ENCODE measurements at places on chromosomes 12 and 14.

- DNase-seq: no peak
Observed at GRCh38 chr12:22874151-22874550, 249.2 kb downstream of the ETNK1 start.

DNA sequence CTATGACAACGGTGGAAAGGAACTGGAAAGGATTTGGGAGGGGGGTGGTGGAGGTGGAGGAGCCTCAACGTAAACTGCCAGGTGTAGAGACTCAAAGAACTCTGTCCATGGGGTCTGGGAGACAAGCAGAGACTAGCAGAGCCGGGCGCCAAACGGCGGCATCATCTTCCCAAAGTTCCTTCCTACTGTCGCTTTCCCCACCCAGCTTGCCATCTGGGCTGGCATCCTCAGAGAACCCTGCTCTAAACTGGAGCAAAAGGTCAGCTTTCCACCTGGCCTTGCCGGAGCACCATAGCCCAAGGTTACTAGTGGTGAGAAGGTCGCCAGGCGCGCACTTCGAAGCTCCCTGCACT is 4.0 kb upstream of the IRF2BPL start:
- DNase-seq: no peak

DNA sequence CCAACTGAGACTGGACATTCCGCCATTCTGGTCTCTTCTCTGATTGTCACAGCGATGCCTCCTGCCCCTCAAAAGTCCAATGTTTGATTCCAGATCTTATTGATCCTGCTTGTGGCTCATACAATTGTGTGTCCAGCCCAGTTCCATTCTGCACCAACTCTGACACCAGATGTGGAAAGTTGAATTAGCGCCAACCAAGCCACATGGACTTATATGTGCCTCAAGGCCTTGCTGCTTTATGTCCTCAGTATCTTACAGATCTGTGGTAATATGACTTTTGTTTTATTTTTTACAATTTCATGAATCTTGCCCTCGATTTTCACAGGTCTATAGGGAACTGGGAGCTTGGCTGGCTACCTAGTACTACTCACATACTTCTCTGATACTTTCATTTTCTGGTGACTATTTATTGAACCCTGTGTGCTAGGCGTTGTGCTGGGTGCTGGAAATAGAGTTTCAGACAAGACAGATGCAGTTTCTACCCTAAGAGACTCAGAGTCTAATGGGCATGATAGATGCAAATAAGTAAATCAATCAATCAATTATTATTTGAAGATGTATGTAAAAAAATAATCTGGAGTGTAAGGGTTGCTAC is 472.0 kb downstream of the TMTC2 start:
- no peak for DNase-seq

- DNase-seq: peak; percentile 53
Observed at GRCh38 chr12:129614221-129614885, 289.5 kb downstream of the TMEM132D start.

DNA sequence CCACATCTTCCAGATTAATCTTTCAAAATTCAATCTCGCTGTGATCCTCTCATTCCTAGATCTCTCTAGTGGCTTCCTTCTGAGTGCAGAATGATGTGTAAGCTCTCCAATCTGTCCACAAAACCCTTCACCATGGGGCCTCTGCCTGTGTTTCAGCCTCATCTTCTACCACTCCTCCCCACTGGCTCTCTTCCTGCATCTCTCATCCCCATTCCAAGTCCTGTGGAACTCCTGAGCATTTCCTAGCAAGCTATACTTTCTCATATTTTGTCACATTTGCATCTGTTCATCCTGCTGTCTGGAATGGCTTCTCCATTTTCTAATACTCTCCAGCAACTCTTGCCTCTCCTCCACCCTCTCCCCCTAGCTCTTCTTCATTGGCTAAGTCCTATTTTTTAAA is 242.0 kb upstream of the DAAM1 start:
- no peak for DNase-seq

DNA sequence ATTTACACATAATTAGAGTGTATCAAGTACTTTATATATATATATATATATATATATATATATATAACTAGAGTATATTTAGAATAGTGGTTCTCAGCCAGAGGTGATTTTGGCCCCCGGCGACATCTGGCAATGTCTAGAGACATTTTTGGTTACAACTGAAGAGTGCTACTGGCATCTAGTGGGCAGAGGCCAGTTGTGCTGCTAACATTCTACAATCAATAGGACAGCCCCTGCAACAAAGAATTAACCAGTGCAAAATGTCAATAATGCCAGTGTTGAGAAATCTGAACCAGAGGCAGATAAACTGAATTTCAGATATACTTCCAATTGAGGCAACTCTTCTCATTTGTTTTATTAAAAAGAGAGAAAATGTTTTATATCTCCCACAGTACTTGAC is 8.9 kb downstream of the GTF2A1 start:
- peak; percentile 9 for DNase-seq

- DNase-seq: no peak
Observed at GRCh38 chr14:65575389-65575788, 162.9 kb downstream of the FUT8 start.

GRCh38 chr12:118188690-118189371 is 52.9 kb downstream of the PEBP1 start:
- no peak for DNase-seq

GRCh38 chr14:91115986-91116770 is 2.3 kb downstream of the DGLUCY start:
- DNase-seq: no peak

GRCh38 chr12:14883686-14884085 is 2.0 kb downstream of the MGP start:
- DNase-seq: no peak

DNA sequence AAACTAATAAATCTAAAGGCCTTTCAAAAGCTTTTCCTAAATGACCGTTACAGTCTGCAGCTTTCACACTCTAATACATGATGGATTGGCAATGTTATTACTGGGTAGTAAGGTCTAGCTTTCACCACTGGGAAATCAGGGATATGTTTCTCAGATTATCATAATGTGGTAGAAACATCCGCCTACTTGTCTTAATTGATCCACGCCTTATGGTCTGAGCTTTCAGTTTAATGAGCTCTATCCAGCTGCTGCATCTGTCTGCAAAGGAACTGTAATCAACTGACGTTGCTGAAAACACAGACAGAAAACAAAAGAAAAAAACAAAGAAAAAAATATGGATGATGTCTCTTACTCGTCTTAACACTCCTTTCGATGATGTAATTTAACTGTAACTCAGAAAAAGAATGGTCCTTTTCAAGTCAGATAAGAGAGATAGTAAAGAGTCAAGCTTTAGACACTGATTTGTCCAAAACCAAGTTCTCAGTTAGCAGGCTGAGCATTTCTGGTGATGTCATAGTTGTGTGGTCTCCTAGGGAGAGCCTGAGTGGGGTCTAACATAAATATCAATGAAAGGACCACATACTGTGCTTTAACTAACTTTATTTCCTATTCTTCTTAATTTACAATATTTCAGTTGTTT is 85.9 kb downstream of the C2CD5 start:
- DNase-seq: no peak

DNA sequence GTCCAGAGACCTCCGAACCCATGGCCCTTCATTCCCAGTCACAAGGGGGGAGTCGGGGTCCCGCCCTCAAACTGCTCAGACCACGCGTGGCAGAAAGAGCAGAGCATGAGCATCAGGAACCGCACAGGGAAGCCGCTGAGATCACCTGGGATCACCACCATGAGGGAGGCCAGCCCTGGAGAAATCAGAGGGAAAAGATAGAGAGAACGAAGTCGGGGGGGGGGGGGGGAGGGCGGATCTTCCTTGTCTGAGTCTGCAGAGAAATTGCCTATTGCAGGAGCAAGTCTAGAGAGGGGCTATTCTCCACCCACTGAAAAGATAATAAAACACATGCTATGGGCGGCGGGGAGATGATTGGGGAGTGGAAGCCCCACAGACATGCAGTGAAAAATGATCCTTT is 884 bp upstream of the TMEM132C start:
- DNase-seq: no peak

GRCh38 chr12:11771356-11771755 is 121.9 kb downstream of the ETV6 start:
- no peak for DNase-seq

GRCh38 chr12:115956659-115957058 is 320.8 kb downstream of the MED13L start:
- no peak for DNase-seq

GRCh38 chr14:102667703-102668102 is 75.3 kb downstream of the RCOR1 start:
- DNase-seq: no peak

DNA sequence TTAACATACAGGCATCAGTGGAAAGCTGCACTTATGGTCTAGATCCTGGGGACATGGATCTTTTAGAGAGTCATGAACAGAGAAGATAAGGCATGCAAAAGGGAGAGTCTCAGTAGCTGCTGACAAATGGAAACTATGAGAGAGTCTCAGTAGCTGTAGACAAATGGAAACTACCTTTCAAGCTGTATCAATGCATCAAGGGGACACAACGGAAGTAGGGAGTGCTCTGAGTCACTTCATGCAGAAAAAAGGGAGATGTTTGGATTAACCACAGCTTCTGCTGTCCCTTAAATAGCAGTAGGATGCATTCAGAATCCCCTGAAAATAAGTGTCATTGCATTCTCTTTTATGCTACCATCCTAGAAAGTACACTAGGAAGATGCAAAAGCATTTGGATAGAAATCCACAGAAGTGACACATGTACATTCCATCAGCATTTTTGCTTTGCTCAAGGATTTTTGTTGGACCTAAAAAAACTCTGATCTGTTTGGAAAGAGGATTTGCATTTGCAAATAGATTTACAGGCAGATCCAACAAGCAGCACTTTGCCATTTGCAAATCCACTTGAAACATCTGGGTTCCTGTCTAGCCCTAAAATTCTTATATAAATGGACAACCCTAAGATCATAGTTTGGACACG is 227.5 kb upstream of the LMO3 start:
- DNase-seq: no peak

- DNase-seq: no peak
Observed at GRCh38 chr12:111180426-111181142, 188.3 kb downstream of the PHETA1 start.

DNA sequence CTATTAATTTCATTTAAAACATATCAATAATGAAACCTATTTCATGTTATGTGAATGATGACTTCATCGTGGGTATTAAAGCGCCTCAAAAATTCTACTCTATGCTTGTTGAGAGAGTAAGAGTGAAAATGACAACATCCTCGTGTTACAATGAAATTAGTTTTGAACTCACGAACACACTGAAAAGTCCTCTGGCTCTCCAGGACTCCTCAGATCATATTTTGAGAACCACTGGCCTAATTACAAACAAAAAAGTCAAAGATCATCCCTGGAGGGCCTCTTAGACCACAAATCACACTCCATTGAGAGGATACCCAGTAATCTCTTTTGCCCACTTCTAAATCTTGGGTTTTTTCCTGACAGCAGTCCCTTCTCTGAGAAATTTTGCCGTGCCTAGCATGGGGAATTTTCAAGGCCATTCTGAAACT is 19.1 kb downstream of the DAAM1 start:
- no peak for DNase-seq

GRCh38 chr12:95386051-95386450 is 87.9 kb upstream of the METAP2 start:
- DNase-seq: no peak

GRCh38 chr14:101575581-101575980 is 14.3 kb downstream of the DIO3 start:
- no peak for DNase-seq

GRCh38 chr14:57462551-57462950 is 31.1 kb downstream of the CCDC198 start:
- DNase-seq: no peak

- DNase-seq: no peak
Observed at GRCh38 chr12:121289962-121290361, 6.5 kb downstream of the CAMKK2 start.

- no peak for DNase-seq
Observed at GRCh38 chr12:108260969-108261368, 78.1 kb downstream of the CMKLR1 start.

All from urothelium cell line (cell line).